ENCODE measurements at places on chromosomes 12 and 14.

DNA sequence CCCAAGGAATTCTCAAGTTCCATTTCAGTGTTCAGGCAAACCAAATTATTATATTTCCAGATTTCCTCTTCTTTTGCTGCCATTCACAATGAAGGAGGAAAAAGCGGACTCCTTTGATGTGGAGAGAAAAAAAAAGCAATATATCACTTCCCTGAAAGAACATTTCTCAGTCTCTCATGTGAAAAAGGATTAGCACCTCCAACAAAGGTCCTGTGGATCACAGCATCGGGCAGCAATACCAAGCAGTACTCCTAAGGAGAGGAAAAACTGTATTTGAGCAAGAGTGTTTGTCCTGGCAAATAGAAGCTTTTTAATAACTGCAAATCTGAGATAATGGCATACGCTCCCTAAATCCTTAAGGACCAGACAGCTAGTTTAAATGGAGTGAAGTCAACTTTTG, 93.9 kb upstream of the RFX4 start:
- no peak for DNase-seq

DNA sequence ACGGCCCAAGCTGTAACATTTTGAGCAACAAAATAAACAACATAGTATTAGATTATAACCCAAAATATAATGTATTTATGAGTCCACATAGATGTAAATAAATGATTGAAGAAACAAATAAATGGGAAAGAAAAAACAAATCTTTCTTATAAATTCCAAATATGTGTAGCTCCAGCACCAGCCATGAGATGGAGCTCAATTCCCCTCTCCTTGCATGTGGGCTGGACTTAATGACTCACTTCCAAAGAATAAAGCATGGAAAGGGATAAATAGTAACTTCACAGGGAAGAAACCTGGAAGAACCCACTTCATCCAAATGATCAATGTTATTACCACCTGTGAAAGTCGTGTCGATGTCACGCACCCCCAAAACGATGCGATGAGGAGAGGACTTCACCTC, 158.8 kb downstream of the RPAP3 start:
- DNase-seq = peak; percentile 56

- DNase-seq = peak; percentile 18
These were observed 6.0 kb upstream of the STK38L start for GRCh38 chr12:27237790-27238771.

- peak; percentile 18 for DNase-seq
These were observed 158.4 kb downstream of the KLHL28 start for GRCh38 chr14:44803239-44803905.

DNA sequence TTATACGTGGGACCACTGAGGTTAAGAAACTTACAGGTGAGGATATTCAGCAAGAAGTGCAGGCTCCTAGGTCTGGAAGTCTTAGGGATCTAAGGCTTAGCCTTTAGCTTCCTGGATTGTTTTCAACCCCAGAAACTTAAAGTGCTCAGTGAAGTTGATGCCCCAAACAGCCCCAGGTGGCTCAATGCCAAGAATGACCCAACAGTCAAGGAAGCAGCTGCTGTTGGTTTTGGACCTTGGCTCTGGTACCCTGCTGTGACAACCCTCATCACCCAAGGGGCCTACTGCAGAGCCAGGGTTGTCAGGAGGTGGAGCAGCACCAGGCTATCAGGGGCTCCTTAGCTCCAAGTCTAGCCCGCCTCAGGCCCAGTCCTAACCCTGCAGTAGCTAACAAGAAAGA, 36.8 kb downstream of the VDR start:
- DNase-seq = no peak

- DNase-seq = no peak
These were observed 21.9 kb downstream of the PPP2R5C start for GRCh38 chr14:101783260-101784016.

GRCh38 chr12:89382328-89382727, 30.0 kb upstream of the DUSP6 start:
- no peak for DNase-seq

DNA sequence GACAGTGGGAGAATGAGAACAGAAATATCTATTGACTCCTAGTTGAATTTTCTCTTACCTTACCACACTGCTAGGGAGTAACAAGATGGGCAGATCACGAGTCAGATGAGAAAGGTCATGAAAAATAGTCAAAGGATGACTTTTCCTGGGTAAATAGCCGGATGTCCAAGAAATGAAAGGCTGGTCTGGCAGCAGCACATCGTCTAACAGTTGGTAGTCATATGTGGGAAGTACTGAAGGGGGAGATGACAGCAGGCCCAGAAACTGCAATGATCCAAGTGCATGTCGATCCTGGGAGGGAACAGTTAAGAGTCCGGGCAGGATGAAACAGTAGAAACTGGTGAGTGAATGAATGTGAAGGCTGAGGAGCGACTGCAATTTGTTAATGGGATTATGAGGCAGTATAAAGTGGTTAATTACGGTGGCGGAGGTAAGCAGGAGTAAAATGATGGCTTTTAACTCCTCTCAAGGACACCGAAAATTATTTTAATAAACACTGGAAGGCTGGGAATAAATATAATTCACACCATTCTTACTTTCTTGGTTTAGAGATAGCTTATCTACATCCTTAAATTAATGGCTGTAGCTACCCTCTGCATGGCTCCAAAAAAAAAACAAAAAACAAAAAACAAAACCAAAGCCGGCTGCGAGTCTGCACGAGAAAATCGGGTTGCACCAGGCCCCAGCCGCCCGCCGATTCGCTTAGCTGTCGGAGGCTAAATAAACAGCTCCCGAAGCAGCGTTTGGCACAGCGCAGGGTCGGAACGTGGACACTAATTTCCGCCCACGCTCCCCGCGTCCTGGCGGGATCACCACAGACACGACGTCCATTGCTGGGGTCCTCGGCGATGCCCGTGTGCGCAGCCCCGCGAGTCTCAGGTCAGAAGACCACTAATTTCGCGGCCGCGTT, 1.0 kb upstream of the ERC1 start:
- peak; percentile 60 for DNase-seq

DNA sequence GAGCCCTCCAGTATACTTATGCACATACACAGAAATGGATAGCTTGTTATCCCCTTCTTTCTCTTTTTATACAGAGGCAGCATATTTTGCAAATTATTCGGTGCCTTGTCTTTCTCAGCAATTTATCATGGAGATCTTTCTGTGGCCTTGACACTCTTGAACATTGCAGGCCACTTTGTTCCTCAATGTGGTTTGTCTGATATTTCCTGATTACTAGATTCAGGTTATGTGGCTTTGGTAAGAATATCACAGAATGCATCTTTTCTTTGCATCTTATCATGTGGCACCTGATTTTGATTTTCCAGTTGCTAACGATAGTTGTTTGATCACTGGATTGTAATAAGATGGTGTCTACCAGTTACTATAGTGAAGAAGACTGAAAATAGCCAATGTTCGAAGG, 7.1 kb upstream of the SNRPF start:
- no peak for DNase-seq

DNA sequence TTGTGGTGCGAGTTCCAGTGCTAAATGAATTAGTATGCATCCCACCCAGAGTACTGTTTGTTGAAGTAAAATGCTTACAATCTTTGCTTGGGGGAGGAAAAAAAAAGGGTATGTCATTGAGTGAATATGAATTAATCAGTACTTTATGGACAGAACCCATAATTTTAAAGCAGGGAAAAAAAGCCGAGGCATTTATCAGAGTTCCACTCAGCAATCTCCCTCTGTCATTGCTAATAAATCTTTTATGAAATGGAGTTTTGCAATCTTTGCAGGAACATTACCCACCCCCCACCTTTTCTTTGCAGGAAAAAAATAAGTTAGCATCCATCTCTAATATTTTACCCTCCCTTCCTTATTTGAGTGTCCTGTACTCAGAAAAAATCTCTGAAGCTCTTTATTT, 127.9 kb upstream of the TMPO start:
- DNase-seq = no peak

- DNase-seq = no peak
These were observed 375.9 kb downstream of the TMEM121 start for GRCh38 chr14:105902131-105902898.

- DNase-seq = no peak
These were observed 830.0 kb upstream of the NOVA1 start for GRCh38 chr14:27427796-27428195.

DNA sequence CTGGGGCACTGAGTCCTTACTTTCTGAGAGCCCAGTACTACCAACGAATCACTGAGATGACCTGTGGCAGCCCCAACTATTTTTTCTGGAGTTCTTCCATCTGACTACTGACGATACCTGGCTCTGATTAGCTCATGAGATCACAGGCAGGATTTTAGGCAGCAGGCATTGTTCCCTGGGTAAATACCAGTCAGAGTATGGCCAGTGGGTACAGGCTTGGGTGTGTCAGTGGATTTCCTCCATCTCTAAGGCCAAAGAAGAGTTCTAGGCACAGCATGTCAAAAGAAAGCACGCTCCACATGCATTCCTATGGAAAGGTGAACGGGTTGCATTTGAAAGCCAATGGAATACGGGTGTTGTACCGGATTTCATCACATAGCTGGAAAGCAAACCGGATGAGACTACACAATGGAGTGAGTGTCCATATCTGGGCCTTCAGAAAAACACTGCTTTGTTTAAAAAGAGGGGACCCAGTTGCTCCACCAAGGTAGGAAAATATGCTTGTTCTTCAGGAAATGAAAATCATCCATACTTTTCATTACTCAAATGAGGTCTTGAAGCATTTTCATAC, 55.0 kb downstream of the PAX9 start:
- no peak for DNase-seq

- no peak for DNase-seq
These were observed 608.5 kb downstream of the TMEM121 start for GRCh38 chr14:106134886-106135285.

GRCh38 chr14:26199096-26199495, 398.7 kb downstream of the NOVA1 start:
- DNase-seq = no peak

- no peak for DNase-seq
These were observed 55.7 kb upstream of the PTGR2 start for GRCh38 chr14:73795974-73796373.

DNA sequence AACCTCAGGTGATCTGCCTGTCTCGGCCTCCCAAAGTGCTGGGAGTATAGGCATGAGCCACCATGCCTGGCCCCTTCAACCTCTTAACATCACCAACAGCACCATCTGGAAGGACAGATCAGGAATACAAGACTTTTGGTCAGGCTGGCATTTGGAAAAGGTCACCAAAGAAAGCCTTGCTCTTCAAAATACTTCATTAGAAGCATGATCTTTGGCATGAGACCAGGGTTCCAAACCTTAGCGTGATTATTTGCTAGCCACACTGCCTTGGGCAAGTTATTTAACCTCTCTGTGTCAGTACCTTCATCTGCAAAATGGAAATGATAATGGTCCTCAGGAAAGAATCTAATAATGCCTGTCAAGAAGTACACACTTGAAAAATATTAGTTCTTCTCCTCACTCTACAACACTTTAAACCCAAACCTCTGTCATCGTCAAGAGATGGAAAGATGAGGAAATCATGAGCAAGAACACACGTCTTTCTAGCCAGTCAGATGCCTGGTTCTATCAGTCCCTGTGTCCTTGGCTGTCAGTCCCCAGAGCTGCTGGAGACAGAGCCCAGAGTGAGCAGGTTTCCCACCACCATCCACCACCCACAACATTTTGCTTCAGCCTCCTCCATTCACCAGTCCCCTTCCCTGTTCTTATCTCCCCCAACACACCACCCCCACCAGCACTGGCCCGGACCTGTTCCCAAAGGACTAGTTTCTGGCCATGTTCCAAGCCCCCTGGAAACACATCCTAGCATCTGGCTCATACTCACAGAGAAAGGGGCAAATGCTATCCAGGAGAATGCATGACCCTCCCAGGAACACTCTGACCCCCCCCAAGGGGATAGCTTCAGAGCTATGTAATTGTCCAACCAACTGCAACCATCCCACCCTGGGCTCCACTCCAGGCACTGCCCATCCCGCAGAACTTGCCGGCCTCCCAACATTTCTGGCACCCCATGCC, 2.0 kb downstream of the ADCY6 start:
- no peak for DNase-seq

- DNase-seq = no peak
These were observed 28.1 kb upstream of the WNK1 start for GRCh38 chr12:724194-724855.

DNA sequence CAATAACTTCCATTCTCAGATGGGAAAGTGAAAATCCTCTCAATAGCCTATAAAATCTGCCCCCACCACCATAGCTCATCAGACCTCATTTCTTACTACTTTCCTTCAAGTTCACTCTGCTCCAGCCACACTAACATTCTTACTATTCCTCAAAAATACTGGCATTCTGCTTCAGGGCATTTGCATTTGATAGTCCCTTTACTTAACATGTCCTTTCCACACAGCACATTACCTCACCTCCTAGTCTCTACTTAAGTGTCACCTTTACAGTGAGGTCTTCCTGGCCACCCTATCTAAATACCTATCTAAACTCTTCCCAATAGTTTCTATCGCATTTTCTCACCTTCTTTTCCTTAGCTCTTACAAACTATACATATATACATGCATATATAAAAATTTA, 6.8 kb downstream of the EML5 start:
- no peak for DNase-seq

GRCh38 chr12:55008944-55009585, 10.7 kb upstream of the NEUROD4 start:
- no peak for DNase-seq

DNA sequence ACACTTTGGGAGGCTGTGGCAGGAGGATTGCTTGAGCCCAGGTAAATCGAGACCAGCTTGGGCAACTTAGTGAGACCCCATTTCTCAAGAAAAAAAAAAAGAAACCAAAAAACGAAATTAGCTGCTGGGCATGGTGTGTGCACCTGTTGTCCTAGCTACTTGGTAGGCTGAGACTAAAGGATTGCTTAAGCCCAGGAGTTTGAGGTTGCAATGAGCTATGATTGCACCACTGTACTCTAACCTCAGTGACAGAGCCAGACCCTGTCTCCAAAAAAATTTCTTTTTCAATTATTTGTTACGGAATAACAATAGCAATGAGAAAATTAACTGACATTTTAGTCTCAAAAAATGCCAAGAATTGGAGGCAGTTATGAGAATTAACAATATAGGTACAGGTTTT, 128.0 kb downstream of the CCDC91 start:
- DNase-seq = no peak

GRCh38 chr12:71721783-71722505, 32.7 kb upstream of the RAB21 start:
- DNase-seq = no peak
